ENCODE measurements at places on chromosomes 7 and 10.
A peak's percentile ranks its signal among the peaks of the same experiment; 100 is the strongest.

DNA sequence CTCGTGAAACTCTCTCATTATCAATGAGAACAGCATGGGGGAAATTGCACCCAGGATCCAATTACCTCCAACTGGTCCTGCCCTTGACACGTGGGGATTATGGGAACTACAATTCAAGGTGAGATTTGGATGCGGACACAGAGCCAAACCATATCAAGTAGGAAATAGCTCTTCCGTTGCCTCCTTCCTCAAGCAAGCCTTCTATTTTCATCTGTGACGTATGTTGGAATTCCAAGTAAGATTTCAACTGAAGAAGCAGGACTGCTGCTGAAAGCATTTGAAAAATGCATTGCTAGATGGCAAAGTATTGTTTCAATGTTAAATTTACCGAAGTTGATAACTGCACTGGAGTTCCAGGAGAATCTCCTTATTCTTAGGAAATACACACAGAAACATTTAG lies 178.1 kb upstream of the GALNT17 start:
- no peak for DNase-seq

GRCh38 chr7:27782849-27783248 lies 42.9 kb downstream of the TAX1BP1 start:
- no peak for DNase-seq

GRCh38 chr10:112696592-112696991 lies 249.6 kb downstream of the VTI1A start:
- DNase-seq: no peak

DNA sequence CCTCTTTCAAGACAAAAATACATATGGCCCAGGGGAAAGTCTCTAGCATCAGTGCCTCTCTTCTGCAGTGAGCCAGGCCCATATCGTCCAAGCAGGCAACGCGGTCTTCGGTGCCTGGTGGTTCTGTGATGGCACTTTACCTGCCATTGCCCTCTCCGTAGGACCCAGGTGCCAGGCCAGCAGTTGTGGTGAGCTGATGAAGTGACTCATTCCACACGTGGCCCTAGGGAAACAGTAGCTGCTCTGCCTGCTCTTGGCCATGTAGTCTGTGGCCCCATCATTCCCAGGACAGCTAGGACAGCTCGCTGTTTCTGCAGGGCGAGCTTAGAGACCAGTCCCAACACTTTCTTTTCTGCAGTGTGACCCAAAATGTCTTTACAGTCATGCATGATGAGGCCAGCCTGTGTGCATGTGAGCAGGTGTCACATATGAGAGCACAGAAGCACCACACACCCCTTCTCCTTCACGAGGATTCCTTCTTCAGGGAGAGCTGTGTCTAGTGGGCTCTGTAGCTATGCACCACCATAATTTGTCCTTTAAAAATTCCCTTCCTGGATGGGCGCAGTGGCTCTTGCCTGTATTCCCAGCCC lies 39.0 kb downstream of the SVIL start:
- no peak for DNase-seq

GRCh38 chr7:13745530-13745929 lies 243.9 kb downstream of the ETV1 start:
- no peak for DNase-seq

DNA sequence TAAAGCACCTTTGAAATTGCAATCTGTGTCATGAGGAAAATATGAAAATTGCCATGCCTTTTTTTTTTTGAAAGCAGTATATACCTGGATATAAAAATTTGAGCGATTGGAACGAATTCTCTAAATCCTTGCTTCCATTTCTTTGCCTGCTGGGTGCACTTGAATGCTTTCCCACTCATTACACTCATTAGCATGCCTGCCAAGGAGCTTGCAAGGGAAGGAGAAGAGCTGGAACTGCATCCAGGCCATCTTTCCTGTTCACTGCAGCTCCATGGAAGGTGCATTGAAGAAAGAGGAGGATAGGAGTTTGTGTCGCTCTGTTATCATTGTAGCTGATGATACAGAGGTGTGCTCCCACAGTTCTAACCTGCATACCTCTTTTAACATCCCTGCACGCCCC lies 102.4 kb upstream of the GJD4 start:
- no peak for DNase-seq

GRCh38 chr10:123429706-123430221 lies 236.4 kb upstream of the GPR26 start:
- DNase-seq: no peak

GRCh38 chr10:11869219-11869618 lies 46.1 kb downstream of the PROSER2 start:
- no peak for DNase-seq

DNA sequence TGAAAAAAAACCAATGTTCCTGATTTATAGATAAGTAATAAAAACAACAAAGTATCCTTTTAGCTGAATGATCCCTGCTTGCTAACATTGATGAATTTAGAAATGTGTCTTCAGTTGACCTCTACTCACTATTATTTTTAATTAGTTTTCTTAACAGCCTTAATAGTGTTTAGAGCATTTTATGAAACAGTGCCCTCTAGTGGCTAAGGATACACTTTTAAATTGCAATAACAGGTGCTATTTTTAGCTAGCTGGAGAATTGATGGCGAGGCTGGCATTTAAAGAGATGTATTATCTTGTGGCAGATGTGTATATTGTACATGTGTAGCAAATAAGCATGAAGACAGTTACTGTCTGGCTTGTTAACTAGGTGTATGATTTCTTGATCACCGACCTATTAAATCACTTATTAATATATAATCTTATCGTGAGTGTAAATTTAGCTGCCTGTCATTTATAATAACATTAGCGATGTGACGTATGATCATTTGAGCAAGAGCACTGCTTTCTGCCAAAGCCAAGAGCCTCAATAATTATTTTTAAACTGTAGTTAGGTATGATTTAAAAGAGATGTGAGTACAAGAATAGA lies 451.9 kb downstream of the DPP6 start:
- DNase-seq: no peak

- no peak for DNase-seq
Observed at GRCh38 chr10:63437116-63437949, 28.4 kb downstream of the JMJD1C start.

DNA sequence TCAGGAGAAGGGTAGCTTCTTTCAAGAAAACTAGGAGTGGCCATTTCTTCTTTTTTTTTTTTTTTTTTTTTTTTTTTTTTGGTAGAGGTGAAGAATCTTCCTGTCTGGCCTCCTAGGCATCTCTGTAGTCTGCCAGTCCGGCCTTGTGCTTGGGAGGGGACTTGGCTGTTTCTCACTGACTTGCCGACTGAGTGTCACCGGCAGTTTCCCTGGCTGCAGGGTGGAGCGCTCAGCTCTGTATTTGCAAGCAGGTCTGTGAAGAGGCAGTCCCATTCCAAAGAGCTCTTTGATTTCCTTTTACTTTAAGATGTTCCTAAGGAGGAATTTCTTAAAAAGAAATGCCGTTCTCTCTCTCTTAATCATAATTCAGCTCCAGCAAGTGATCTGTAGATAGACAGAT lies 212.6 kb downstream of the ADRA2A start:
- DNase-seq: no peak

DNA sequence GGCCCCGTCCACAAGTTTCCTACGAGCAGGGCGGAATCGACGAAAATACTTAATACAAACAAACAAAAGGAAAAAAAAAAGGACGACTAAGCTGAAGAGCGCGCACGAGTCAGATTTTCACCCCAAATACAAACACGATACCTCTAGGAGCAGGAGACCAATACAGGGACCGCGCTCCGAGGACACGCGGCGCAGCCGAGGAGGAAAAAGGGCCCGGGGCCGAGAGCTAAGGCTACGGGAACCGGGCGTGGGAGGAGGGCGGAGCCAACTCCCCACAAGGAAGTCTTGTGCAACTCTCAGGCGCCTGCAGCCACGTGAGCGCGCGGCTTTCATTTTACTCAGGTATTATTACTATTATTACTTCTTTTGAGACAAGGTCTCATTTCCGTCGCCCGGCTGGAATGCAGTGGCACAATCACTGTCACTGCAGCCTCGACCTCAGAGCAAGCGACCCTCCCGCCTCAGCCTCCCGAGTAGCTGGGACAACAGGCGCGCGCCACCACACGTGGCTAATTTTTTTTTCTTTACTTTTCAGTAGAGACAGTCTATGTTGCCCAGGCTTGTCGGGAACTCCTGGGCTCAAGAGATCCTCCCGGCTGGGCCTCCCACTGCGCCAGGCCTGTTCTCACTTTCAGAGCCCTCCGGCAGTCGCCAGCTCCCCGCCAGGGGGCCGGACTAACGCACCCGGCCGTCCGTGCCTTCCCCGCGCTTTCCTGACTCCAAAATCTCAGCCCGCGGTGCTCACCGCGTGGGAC lies 1.2 kb downstream of the HNRNPF start:
- peak; percentile 90 for DNase-seq

DNA sequence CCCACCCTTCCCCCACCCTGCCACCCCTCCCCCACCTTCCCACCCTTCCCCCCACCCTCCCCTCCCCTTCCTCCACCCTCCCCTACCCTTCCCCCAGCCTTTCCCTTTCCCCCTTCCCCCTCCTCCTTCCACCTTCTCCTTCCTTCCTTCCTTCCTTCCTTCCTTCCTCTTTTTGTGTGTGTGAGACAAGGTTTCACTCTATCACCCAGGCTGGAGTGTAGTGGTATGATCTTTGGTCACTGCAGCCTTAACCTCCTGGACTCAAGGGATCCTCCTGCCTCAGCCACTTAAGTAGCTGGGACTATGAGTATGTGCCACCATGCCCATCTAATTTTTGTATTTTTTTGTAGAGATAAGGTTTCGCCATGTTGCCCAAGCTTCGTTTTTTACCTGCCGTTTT lies 35.2 kb downstream of the CYP17A1 start:
- DNase-seq: no peak

DNA sequence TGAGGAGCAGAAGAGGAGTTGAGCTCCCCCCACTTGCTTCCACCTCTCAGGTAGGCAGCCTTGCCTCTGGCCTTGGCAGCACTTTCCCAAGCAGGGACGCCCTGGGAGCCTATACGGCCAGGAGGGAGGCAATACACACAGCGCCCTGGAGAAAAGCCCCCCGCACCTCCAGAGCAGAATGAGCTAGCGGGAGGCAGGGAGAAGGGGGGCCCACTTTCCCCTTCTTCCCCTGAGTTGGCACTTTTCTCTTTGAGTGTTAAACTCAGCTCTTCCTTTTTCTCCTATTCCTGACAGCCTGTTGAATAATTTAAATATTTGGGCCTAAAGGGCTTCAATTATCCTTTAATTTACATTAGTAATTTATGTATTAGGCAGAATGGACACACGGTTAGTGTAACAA lies 35.8 kb downstream of the UNC5B start:
- no peak for DNase-seq

DNA sequence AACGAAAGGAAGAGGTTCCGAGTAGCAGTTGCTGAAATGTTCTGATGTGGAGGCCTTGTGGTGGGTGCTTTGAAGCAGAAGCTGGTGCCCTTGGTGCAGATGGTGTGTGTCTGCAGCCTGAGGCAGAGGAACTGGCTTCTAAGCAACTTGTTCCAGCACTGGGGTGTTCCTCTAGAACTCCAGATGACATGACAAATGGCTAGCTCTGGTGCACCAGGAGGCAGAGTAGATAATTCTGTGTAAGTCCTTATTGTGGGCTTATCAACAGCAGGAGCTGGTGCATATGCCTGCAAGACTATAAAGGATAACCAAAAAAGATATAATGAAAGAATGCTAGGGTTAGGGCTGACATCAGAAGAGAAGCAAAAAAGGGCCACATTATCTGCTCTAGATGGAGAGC lies 76.5 kb downstream of the ARL5B start:
- peak; percentile 26 for DNase-seq

DNA sequence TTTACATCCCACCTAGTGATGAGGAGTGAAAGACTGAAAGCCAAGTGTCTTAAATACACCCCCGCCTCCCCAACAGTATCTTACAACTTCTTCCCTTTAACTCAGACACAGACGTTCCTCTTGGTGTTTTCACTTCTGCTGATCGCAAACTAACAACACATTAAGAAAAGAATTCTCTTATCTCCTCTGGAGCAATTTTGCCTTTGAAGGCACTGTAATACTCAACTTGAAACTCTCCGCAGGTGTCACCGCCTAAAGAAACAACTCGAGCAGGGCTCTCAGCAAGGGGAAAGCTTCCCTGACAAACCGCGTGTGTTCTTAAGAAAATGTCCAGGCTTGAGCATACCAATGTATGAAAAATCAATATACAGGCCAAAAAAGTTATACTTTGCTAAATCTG lies 452 bp downstream of the SEMA3C start:
- DNase-seq: no peak

- DNase-seq: peak; percentile 80
Observed at GRCh38 chr7:33109005-33109757, at the start of gene RP9. RP9 (minus strand) TSS chr7:33109404; CDS start chr7:33109372, 32 bp downstream.

GRCh38 chr7:120996333-120996987 lies 7.9 kb downstream of the CPED1 start:
- peak; percentile 81 for DNase-seq

GRCh38 chr10:117175215-117175900 lies 21.9 kb upstream of the KCNK18 start:
- no peak for DNase-seq

DNA sequence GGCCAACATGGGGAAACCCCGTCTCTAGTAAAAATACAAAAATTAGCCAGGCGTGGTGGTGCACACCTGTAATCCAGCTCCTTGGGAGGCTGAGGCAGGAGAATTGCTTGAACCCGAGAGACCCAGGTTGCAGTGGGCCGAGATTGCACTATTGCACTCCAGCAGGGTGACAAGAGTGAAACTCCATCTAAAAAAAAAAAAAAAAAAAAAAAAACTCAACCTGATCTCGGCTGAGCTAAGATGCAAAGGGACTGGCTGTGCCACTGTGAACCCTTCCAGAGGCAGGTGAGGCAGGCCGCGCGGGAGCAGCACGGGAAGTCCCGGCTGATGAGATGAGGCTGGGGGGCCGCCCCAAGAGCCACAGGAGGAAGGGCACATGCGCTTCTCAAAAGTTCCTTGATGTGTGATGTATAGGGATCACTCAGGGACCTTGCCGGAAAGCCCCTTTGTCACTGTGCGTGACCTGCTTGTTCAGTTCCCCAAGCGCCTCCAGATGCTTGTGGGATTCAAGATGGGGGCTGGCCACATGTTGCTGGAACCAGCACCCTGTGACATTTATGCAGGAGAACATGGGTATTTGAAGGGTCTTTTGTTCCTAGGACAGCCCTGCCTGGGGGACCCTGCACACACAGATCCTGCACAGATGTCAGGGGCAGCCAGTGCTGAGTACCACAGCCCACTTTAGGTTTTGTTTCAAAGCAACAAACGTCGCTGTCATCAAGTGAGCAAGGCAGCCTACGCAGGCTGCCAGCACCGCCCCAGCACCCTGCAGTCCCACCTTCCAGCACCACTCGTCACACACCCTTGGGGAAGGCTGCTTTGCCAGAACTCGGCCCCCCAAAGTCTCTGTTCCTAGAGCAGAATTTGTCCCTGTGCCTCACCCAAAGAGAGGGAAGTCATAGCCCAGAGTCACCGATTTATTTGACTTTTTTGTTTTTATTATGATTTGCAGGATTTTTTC lies 74.8 kb upstream of the SH2B2 start:
- no peak for DNase-seq

GRCh38 chr10:30869566-30869965 lies 162.1 kb downstream of the ZNF438 start:
- no peak for DNase-seq

GRCh38 chr7:44275957-44276570 lies 49.3 kb downstream of the CAMK2B start:
- DNase-seq: no peak

- no peak for DNase-seq
Observed at GRCh38 chr7:98755138-98755898, 114.5 kb downstream of the TMEM130 start.
